Activated naive CD4-positive, alpha-beta T cell treated with Interleukin-2 at 50 U/mL for 16 hours (primary cell): ENCODE measurements at places on chromosomes 11 and 22.

GRCh38 chr11:45247433-45247832, 38.7 kb downstream of the SYT13 start:
- no peak for DNase-seq

- no peak for DNase-seq
Observed at GRCh38 chr11:72738199-72739141, 13.7 kb downstream of the ARAP1 start.

DNA sequence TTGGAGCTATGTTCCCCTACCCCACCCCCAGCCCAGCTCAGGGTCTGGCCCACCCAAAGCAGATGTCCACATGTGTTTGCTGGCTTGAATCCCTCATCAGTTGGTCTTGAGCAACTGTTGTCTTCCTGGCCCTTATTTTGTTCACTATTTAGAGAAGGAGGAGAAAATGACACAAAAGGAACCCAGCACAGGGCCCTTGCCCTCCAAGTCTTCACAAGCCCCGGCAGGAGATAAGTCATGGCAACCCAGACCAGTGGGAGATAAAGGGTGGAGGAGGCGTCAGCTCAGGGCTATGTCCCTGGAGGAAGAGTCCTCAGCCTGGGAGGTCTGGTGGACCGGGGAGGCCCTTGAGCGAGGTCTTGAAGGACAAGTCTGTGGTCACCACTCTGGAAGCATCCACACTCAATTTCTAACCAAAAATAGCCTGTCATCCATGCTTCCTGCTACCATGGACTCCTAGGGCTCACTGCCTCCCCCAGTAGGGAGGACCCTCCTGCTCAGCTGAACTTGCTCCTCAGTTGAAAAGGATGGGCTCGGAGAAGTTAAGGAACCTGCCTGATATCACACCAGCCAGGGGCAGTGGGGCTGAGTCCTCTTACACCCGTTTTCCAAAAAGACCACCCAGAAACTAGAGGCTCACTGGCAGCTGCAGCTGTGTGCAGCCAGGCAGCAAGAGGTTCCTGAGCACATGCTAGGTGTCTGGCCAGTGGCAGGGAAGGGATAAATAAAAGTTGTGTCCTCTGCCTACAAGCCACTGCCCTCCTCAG, 1.8 kb upstream of the RAB3IL1 start:
- no peak for DNase-seq

DNA sequence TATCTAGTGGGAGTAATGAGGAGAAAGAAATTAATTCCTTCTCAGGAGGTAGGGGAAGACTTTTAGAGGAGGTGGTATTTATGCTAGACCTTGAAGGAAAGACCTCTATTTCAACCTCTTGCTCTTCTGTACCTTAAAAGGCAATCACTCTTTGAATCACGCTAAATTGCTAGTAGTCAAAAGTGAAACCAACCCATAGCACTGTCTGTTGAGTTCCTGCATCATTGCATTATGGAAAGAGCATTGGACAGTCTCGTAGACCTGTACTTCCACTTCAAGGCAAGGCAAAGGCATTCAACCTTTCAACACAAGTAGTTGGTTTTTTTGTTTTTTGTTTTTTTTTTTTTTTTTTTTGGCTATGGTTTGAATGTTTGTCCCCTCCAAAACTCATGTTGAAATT, 770.4 kb downstream of the ETS1 start:
- no peak for DNase-seq

GRCh38 chr11:72309074-72309598, 65.2 kb upstream of the PHOX2A start:
- no peak for DNase-seq

DNA sequence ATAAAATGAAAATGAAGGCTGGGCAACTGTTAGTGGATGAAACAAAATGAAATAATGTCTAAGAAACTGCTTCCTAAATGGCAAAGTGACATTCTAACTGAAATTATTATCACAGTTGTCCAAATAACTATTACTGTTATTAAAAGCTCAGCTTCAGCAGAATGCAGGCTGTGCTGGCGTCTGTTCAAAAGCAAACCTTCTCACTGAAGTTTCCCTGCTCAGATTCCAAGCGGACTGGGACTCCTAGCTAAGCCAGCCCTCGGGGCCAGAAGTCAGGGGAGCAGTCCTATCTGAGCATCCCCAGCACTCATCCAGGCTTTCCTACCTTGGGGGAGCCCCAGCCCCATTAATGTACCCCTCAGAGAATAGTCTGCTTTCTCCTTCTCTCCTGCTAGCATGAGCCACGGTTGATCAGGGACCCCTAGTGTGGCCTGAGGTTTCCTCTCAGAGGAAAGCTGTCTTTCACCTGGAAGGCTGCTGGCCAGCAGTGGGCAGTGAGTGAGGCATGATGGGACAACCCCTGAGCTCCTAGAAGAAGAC, 1167.3 kb downstream of the TBC1D22A start:
- no peak for DNase-seq

- no peak for DNase-seq
Observed at GRCh38 chr11:104898685-104899013, 389 bp upstream of the CASP12 start.

GRCh38 chr11:1920128-1920908, 815 bp downstream of the TNNT3 start:
- no peak for DNase-seq

DNA sequence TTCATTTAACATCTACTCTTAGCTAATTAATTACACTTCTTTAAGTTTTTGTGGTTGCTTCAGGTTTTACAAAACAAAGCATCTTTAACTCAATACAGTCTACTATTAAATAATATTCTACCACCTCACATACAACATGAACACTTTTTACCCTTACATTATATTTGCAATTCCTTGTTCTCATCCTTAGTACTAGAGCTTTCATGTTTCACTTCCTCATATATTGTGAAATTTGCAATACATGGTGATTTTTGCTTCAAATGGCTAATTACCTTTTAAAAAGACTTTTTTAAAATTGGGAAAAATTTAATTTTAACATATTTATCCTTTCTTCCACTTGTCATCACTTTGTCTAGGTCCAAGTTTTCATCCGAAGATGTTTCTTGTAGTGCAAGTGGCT, 37.5 kb downstream of the RSF1 start:
- no peak for DNase-seq

GRCh38 chr11:60988658-60989057, 17.2 kb downstream of the CD6 start:
- no peak for DNase-seq

- DNase-seq, result no peak
Observed at GRCh38 chr11:70092959-70093715, 15.0 kb downstream of the ANO1 start.

- no peak for DNase-seq
Observed at GRCh38 chr11:33608386-33608785, 92.2 kb downstream of the C11orf91 start.

GRCh38 chr22:29096736-29097669, 24.2 kb downstream of the KREMEN1 start:
- DNase-seq, result no peak

DNA sequence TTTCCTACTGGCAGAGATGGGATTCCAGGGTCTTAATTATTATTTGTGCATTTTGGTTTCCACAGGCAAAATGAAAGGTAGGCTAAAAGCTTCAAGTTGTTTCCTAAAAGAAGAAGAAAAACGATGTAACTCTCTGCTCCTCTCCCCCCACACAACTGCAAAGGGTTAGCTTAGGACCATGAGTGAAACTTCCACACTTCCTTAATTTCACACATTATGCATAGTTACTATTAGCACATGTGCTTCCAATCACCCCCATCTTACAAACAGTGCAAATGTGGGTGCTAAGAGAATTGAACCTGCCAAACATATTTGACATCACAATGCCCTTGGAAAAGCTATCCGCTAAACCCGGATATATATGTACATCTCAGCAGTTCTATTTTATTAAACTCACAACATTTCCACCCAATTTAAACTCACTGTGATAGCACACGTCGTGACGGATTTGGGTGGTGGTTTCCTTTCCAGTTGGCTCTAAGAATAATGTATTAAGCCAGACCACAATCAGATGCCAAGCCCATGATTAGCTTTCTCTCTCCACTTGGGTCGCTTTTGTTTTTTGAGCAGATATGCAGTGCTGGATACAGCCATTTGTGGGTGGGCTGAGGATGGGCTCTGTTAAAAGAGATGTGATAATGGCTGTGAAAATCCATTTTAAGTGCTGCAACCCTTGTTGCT, 245.0 kb upstream of the POU2AF2 start:
- DNase-seq, result no peak

GRCh38 chr11:36030731-36031281, 86.9 kb downstream of the LDLRAD3 start:
- no peak for DNase-seq

GRCh38 chr11:97656356-97656755, 1266.5 kb downstream of the JRKL start:
- DNase-seq, result no peak

- DNase-seq, result no peak
Observed at GRCh38 chr22:22703715-22704114, 59.3 kb downstream of the GGTLC2 start.

- DNase-seq, result no peak
Observed at GRCh38 chr11:19633276-19633675, 79.4 kb upstream of the NAV2 start.

- DNase-seq, result no peak
Observed at GRCh38 chr11:2477254-2477653, 32.4 kb downstream of the KCNQ1 start.

DNA sequence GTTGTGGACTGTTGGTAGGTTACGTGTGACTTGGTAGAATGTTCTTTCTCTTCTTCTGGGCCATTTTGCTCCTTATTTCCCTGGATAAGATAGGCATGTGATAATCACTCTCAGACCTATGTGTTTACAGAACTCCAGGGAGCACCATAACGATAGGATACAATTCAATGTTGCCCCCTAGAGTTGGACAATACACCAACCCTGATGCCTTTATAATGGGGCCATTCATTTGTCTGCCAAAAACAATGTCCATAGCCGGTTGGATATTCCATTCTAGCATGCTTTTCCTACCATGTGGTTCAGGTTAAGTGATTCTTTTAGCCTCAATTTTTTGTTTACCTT, 60.5 kb downstream of the APIP start:
- DNase-seq, result no peak

DNA sequence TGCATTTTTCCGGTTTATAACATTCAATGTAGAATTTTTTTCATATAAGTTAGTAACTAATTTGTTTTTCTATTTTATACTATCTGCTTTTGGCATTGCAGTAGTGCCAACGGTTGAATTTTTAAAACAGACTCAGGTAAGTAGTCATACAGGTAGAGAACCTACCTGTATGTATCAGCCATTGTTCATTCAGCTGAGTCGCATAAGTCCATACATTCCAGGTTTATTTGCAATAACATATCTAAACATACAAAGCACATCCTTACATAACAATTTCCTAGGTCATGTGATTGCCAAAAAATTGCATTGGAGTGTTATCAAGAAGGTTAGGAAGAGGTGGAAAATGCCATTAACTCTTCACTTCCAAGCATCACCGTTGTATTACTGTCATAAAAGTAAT, 1059.3 kb upstream of the CNTN5 start:
- no peak for DNase-seq

- DNase-seq, result no peak
Observed at GRCh38 chr22:41952713-41953112, 763 bp downstream of the SMIM45 start.

- no peak for DNase-seq
Observed at GRCh38 chr11:17612221-17613188, 65.4 kb downstream of the OTOG start.

DNA sequence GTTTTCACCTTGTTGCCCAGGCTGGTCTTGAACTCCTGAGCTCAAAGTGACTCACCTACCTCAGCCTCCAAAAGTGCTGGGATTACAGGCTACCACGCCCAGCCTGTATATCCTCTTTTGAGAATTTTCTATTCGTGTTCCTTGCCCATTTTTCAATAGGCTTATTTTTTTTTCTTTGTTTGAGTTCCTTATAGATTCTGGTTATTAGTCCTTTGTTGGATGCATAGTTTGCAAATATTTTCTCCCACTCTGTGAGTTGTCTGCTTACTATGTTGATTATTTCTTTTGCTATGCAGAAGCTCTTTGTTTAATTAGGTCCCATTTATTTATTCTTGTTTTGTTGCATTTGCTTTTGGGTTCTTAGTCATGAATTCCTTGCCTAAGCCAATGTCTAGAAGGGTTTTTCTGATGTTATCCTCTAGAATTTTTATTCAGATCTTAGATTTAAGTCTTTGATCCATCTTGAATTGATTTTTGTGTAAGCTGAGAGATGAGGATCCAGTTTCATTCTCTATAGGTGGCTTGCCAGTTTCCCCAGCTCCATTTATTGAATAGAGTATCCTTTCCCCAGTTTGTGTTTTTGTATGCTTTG, 17.7 kb upstream of the ZBED5 start:
- no peak for DNase-seq

DNA sequence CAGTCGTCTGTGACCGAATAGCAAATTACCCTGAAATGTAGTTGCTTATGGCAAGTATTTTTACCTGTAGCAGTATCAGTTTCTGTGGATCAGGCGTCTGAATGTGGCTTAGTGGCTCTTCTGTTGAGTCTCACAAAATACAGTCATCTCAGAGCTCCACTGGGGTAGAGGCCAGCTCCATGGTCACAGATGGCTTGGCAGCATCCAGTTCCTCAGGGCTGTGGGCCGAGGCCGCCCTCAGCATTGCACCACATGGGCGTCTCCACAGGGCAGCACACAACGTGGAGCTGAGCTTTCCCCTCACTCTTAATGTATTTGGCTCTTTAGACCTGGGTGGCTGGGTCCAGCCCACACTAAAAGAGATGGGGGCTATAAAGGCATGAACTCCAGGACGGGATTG, 57.8 kb downstream of the SBF1 start:
- DNase-seq, result no peak

DNA sequence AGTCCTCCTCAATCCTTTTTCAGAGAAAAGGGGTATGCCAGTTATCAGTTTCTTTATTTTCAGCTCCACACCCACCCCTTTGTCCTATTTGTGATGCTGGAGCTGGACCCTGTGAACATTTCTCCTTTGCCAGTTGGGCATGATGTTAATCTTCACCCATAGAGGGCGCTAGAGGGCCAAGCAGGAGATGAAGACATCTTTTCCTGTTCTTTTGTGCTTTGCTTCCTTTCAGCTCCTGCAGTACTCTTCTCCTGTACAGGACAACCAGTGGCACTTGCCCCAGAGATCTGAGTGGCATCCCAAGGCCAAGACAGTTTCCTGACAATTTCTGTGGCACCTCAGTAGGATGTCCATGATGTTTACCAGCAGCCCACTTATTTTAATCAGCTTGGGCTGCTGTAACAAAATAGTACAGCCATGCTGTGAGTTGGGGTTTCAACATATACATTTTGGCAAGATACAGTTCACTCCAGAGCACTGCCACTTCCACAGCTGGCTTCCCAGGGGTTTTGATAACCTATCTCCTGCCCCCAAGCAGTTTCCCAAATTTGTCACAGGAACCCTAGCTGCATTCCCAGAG, 4.6 kb downstream of the SAA2 start:
- DNase-seq, result peak; percentile 56

- no peak for DNase-seq
Observed at GRCh38 chr22:48717883-48718817, 1109.5 kb downstream of the BRD1 start.

DNA sequence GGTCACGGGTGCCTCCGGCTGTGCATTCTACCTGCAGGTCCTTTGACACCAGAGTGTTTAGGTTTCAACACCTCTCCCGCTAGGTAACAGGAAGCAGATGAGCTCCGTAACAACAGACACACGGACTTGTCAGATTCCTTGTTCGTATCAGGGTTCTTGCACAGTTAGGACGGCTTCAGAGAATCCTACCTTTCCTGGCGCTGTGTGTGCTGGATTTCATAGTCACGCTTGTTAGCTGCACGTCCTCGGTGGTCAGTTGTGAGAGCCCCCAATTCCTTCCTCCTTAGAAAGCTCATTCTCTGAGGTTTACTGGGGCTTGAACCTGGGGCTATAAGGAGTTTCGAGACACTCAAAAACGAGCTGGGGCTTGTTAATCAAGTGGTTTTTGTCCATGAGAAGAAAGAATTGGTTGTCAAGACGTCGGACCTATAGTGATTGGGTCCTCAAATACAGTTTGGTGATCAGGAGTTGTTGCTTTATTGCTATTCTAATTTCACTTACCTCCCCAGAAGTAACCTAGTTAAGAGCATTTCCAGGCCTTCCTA, 664 bp downstream of the DDB2 start:
- no peak for DNase-seq
